Renal cortex interstitium (tissue), 15 donors: ENCODE measurements at places on chromosomes 6 and 20. TPM values are rescaled to one million over a fixed set of nuclear protein-coding genes. Genes with fewer than 3 reads are reported as not detected.

- DNase-seq, result no peak
Observed at GRCh38 chr6:112416866-112417265, 69.7 kb downstream of the RFPL4B start.

- no peak for DNase-seq
Observed at GRCh38 chr6:13992417-13993055, 67.8 kb downstream of the RNF182 start.

DNA sequence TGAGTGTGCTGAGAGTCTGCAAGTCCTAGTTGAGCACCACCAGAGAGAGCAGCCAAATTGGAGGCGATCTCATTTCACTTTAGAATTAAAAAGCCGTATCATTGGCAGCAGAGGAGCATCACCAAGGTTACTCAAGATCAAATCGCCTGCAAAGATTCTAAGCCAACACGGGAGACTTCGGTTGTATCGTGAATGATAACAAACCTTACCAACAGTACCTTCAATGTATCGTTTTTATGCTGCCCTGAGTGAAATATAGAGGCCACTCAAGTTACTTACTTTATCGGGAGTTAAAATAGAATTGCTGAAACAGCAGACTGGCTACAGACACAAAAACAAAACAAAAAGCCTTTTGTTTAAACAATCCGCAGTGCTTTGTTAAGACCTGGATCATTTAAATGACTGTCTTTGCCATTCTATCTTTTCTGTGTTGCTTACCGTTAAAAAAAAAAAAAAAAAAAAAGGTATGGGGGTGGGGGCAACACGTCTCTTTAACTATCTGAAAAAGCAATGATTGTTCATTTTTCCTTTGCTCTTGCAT, 14.2 kb downstream of the NHSL1 start:
- no peak for DNase-seq

DNA sequence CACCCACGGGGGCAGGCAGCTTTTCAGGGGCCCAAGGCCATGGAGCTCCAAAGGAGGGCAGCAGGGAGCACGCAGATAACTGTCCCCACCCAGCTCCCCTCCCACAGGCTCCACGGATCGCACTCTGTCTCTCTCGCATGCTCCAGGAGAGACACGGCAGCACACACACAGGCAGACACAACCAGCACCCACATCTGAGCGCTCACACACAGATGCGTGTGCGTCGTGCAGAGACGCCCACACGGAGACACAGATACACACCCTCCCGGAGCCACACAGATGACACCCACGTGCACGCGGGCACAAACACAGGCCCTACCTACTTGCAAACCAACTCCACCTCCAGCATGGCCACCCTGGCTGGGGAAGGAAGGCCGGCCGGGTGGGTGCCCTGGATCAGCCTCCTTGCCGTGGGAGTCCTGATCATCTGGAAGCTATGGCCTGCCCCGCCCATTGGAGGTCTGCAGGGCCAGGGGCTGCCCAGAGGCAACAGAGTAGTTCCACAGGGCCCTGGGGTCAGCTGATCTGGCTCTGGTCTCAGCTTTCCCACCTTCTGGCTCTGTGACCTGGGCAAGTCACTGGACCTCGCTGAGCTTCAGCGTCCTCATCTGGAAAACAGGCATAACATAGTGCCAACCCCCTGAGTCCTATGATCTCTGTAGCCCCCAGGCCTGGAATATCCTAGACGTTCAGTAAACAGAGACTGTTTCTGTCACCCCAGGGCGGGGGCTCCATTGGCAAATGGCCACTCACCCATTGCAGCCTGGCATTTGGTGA, 31.5 kb downstream of the AAR2 start:
- no peak for DNase-seq

DNA sequence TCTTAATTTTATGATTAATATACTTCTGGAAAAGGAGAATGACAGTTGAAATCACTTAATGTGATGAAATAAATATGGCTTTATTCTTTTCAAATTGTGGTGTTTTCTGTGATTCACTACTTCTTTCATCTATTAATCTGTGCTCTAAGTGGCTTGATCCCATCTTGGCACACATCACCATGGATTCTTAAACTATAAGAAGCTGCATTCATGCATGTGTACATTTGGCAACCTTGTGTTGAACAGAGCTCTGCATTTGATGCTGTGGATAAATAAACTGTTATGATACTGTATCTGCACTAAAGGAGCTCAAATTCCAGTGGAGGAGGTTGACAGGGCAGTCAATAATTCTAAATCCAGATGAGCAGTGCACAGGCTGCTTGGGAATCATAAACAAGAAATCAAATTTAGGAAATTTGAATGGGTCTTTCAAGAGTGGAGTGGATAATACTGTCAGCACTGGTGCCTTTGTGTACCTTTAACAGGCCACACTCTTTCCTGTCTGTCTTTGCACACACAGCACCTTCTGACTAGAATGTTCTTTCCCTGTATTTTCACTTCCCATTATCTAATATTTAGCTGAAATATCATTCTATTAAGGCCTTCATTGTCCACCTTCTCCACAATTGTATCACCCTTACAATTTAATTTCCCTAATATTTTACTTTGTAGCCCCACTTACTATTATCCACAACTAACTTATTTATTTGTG, 252.9 kb downstream of the GRM1 start:
- DNase-seq, result no peak

- no peak for DNase-seq
Observed at GRCh38 chr20:10314198-10314597, 95.6 kb downstream of the SNAP25 start.

Gene C20orf144
- polyA plus RNA-seq, result 0.25 TPM

Gene WFDC2
- 123 TPM for polyA plus RNA-seq

Gene PRSS35
- 36.7 TPM for polyA plus RNA-seq

Gene DNMT3B
- polyA plus RNA-seq, result 8.0 TPM

Gene SCP2D1
- polyA plus RNA-seq, result not detected

Gene PLEKHG1
- 43.5 TPM for polyA plus RNA-seq

- DNase-seq, result no peak
Observed at GRCh38 chr6:54899986-54900385, 53.4 kb downstream of the FAM83B start.

Gene OXT
- 1.5 TPM for polyA plus RNA-seq

DNA sequence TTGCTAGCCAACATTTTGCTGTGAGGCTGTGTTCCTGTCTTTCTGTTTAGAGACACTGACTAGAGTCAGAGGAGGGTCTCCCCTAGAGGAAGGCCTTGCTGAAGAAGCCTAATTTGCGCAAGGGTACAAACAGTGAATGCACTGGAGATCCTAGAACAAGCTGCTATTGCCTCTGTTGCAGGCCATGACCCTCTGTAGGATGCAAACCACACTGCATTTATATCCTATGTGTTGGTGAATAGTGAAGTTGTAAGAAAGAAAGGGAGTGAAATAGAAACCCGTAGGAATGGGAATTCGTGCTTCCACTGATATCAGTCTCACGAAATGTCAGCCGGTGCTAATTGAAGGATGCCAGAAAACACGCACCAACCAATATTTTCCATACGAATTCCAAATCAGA, 88.2 kb downstream of the GJA1 start:
- DNase-seq, result no peak

DNA sequence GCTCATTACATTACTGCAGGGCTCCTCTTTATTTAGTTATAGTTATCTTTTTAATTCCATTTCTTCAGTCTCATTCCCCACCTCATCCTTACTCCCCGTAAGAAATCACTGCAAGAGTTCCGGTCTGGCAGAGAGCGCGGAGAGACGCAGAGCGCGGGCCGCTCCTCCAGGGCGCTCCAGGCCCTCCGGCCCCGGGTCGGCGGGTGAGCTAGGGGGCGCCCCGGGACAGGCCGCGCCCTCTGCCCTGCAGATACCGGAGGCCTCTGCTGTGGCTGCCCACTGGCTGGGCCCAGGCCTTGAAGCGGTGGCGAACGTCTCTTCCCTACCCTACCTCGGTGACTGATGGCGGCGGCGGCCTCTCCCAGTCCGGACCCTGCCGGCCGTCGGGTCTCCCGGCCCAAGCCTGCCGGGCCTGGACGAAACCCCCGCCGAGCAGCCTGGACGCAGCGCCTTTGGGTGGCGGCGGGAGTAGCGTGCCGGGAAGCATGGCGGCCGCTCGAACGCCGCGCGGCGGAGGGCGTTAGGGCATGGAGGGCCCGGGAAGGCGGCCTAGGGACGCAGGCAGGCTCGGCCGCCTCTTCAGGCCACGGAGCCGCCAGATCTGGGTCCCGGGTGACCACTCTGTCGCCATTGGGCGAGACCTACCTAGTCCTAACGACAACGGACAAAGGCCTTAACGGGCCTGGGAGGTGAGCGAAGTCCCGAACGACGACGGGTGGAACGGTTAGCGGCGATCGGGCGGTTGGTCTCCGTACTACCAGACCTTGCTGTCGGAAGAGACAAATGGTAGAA, 16.4 kb upstream of the HMGN4 start:
- DNase-seq, result no peak

DNA sequence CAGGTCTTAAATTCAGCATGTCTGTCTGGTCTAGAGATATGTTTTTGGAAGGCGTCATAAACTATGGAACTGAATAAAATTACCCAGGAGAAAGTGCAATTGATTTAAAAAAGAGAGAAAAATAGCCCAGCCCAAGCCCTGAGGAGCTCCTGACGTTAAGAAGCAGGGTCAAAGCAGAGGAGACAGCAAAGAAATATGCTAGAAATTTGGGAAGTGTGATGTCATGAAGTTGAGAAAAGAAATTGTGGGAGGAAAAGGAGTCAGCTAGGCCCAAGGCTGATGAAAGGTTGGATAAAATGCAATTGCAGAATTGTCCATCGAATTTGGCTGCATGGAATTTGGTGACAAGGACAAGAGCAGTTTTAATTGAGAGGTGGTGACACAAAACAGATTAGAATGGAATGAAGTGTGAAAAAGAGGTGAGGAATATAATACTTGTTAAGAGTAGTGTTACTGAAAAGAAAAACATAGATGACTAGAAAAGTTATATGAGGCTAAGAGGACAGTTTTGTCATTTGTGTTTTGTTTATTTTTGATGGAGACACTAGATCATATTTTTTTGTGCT, 381.6 kb downstream of the LAMA2 start:
- DNase-seq, result no peak

Gene XKR7
- polyA plus RNA-seq, result 0.39 TPM

DNA sequence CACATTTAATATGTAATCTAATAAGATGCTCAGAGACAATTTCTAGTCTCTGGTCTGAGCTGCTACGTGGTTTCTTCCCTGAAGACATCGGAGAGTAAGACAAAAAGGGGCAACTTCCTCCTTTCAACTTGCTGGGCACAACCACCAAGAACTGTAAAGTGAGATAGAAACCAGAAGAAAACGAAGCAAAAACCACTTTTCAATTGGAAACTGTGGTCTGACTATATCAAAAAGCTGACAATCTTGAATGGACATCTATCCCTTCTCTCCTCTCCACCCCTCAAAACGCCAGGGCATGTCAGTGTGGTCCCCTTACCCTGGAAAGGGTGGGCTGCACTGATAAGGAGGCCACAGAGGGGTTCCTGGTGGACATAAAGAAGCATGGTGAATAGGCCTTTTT, 269.1 kb downstream of the CD83 start:
- no peak for DNase-seq

DNA sequence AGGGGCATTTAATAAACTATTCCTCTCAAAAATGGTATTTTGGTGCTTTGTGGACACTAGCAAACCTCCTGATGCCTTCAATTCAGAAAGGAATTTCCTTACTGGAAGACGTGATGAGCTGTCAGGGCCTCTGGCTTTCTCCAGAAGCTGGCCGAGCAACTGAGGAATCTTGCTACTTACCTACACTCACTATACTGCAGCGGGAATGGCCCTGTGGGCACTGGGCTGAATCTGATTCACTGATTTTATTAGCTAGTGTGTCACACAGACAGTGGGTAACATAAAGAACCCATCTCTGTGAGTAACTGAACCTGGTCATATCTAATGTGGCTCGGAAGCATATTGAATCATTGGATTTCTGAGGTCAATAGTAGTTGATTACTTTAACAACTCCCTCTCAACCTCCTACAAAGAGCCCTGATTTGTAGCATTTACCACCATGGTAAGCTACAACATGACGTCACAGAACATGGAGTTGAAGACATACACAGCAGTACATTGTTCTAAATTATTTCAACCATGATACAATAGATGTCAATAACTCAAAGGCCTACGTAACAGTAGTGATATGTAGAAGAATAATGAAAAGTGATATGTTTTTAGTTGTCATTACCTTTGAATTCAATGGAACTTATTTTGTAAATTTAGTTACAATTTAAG, 232.1 kb downstream of the SYNE1 start:
- no peak for DNase-seq

DNA sequence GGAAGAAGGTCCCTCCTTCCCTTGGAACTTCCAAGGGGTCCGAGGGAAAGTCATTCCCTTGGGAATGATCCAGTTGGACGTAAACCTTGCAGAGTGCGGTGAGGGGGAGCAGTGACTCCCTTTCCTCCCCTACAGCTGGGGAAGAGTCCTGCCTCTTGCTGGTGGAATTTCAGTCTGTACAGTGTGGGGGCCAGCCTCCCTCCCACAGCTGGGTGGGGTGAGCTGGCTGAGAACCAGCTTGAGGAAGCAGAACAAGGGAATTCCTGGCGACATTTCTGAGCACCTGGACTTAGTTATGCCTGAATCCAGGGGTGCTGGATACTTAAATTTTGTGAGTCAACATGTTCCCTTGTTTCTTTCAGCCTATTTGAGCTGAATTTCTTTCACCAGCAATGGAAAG, 152.0 kb downstream of the ANKRD60 start:
- DNase-seq, result no peak

DNA sequence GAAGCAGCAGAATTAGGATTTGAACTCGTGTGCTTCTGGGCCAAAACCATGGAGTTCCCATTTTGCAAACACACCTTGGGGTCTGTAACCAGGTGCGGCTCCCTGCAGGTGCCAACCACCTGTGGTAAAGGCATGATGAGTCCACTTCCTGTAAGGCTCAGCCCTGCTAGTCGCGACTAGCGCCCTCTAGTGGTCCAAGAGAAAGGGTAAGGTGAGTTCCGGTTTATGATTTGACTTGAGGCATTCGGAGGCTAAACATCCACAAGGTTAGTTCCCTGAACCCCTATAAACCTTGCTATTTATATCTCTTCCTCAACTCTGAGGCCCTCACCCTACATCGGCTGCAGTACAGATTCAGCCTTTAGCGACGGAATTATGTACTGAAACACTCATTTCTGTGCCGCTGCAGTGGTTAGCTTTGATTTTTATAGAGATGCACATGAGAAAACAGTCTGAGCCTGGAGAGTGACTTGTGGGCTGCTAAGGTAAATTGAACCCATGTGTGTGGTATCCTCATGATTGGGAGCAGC, 173.4 kb downstream of the PLCB1 start:
- DNase-seq, result no peak

GRCh38 chr6:137850816-137851602, 16.1 kb upstream of the TNFAIP3 start:
- DNase-seq, result no peak

GRCh38 chr6:5398530-5398929, 137.2 kb downstream of the FARS2 start:
- DNase-seq, result no peak

DNA sequence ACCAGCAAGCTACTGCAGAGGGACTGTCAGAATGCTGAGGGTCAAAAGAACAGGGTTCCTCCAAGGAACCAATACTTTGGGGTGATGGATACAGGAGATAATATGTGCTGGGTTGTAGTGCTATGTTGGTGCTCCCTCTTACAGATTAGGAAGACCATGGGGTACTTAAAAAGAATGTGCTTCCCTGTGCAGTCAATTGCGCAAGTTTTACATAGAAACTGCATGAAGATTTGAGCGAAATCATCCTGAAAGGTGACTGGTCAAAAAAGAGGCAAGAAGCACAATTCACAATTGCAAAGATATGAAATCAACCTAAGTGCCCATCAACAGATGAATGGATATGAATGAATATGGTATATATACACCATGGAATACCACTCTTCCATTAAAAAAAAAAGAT, 33.9 kb downstream of the GABRR1 start:
- DNase-seq, result no peak
